ENCODE measurements at places on chromosomes 3 and 15. TPM values are rescaled to one million over a fixed set of nuclear protein-coding genes. Genes with fewer than 3 reads are reported as not detected.
A peak's percentile ranks its signal among the peaks of the same experiment; 100 is the strongest.

- H3K4me3 ChIP-seq, result no peak overlapping the region
- peaks cover 12% of the 10 kb centered on the region for H3K4me1 ChIP-seq
- H3K27ac ChIP-seq, result no peak overlapping the region
- H3K36me3 ChIP-seq, result no peaks in the 10 kb centered on the region
- peaks cover 5% of the 10 kb centered on the region for H3K27me3 ChIP-seq
- no peak for DNase-seq
Measured at GRCh38 chr15:75751891-75752290, 39.2 kb upstream of the CSPG4 start.

- H3K4me1 ChIP-seq, result no peaks in the 10 kb centered on the region
- H3K4me3 ChIP-seq, result no peak overlapping the region
- no peak for DNase-seq
Measured at GRCh38 chr3:23383875-23384274, 180.7 kb downstream of the UBE2E2 start.

- H3K36me3 ChIP-seq, result no peaks in the 10 kb centered on the region
- no peak overlapping the region for H3K27ac ChIP-seq
- H3K27me3 ChIP-seq, result no peaks in the 10 kb centered on the region
- no peak overlapping the region for H3K4me3 ChIP-seq
Measured at GRCh38 chr15:98859149-98859548, 148.4 kb downstream of the PGPEP1L start.

DNA sequence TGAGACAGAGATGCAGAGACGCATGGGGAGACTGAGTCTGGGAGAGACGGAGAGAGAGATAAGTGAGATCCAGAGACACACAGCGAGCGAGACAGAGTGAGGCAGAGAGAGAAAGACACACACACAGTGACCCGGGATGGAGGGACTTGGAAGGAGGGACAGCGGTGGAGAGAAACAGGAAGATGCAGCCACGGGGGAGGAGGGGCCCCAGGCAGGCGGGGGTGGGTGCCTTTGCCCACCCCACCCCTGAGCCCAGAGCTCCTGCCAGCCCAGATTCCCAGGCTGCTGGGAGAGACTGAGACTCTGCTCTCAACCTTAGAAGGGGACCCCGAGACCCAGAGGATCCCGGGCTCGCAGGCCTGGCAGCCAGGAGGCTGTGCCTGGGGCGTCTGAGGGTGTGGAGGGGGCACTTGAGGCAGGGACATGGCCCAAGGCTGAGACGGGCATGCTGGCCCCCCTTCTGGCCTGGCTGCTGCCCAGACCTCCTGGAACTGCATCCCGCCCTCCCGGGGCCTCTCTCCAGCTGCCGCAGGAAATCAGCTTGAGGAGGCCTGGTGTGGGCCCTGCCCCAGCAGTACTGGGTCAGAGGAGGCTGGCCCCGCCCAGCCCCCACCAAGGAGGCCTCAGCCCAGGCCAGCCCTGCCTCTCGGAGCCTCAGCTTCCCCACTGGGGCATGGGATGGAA, 18.1 kb downstream of the H1-8 start:
- H3K27ac ChIP-seq, result no peak overlapping the region
- H3K4me1 ChIP-seq, result peaks cover 2% of the 10 kb centered on the region
- no peaks in the 10 kb centered on the region for H3K27me3 ChIP-seq
- DNase-seq, result no peak

DNA sequence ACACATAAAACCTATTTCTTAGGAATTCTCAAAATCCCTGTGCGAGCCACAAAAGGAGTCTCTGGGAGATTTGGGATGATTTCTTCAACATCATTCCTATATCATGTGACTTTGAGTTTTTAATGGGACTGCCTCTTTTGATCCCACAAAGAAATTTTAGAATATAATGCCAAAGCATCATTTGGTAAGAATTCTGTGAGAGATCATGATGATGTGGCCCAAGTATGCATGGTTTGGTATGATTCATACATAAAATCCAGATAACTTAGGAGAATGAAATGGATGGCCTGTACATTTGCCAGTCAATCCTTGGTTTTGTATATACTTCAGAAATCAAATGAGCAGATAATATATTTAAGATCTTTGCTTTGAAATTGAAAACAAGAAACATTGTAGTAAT, 61.3 kb downstream of the UBE2E2 start:
- no peak for DNase-seq
- no peak overlapping the region for H3K27ac ChIP-seq
- H3K36me3 ChIP-seq, result no peaks in the 10 kb centered on the region

GRCh38 chr3:66128623-66129022, 89.9 kb upstream of the MAGI1 start:
- H3K36me3 ChIP-seq, result no peaks in the 10 kb centered on the region
- H3K27me3 ChIP-seq, result no peaks in the 10 kb centered on the region
- H3K4me1 ChIP-seq, result no peaks in the 10 kb centered on the region
- H3K4me3 ChIP-seq, result no peak overlapping the region

DNA sequence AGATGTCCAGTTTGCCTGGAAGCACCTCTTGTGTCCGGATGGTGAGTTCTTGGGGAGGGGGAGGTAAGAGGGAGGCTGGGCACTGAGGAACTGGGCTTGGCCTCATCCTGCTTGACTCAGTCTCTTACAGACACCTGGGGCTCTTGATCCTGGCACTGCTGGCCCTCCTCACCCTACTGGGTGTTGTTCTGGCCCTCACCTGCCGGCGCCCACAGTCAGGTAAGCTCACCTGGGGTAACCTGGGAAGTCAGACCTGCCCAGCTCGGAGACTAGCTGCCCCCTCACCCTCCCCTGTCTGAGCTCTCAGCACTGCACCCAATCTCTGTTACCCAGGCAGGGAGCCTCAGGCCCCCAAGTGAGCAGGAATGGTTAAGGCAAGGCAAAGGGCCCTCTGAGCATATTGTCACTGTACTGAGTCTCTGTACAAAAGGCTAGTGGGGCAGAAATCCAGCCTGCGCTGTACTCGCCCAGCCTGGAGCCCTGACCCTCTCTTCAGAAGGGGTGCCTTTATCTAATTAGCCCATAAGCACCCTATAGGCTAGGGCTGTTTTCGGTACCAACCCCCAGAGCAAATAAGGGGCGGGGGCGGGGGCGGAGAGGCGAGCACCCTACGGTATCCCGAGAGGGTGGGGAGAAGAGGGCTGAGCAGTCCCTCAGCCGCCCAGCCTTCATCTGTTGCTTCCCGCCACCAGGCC, 2.2 kb upstream of the IL17RC start:
- no peak overlapping the region for H3K27ac ChIP-seq
- H3K27me3 ChIP-seq, result peaks cover 6% of the 10 kb centered on the region
- H3K4me3 ChIP-seq, result peak overlapping the region; percentile 25
- no peaks in the 10 kb centered on the region for H3K36me3 ChIP-seq

DNA sequence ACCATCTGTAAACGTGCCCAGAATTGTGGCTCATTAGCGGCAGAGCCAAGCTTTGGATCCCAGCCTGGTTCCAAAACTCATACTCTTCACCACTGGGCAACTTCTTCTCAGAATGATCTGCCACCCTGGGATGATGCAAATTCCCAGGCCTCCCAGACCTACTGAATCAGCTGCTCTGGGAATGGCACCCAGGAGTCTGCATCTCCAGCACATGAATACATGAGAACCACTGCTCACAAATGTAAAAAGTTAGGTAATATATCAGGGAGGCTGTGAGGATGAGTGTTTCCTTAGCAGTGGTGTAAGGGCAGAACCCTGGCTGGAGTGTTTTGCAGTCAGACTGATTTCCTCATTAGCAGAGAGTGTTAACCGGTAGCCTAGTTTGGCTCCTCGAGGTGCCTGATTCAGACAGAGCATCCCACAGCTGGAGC, 94.2 kb downstream of the LIPC start:
- H3K4me1 ChIP-seq, result peaks cover 6% of the 10 kb centered on the region
- no peak overlapping the region for H3K27ac ChIP-seq
- H3K4me3 ChIP-seq, result no peak overlapping the region
- H3K27me3 ChIP-seq, result peaks cover 4% of the 10 kb centered on the region
- DNase-seq, result no peak

DNA sequence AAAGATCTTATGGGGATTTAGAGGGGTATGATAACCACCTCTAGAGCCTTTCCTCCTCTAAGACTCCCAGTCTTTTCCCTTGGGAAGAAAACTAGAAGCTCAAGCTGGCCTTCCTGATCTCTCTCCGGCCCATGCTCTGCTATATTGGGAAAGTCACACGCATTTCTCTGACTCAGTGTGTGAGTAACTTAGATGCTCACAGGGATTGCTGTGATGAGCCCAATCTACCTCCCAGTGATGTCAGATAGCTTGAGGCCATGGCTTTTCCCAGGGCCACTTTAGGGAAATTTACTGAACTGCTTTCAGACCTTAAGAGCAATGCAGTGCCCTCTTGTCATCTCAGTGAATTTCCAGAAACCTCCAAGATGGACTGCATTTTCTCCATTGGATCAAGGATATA, 8.6 kb upstream of the ST8SIA2 start:
- H3K4me3 ChIP-seq, result no peak overlapping the region
- H3K36me3 ChIP-seq, result no peaks in the 10 kb centered on the region
- H3K27ac ChIP-seq, result no peak overlapping the region
- H3K4me1 ChIP-seq, result no peaks in the 10 kb centered on the region
- H3K27me3 ChIP-seq, result peaks cover 41% of the 10 kb centered on the region
- no peak for DNase-seq

GRCh38 chr15:55990516-55990915, 2.9 kb downstream of the NEDD4 start:
- H3K27me3 ChIP-seq, result peaks cover 13% of the 10 kb centered on the region
- no peak overlapping the region for H3K4me3 ChIP-seq
- H3K36me3 ChIP-seq, result peaks cover 5% of the 10 kb centered on the region

DNA sequence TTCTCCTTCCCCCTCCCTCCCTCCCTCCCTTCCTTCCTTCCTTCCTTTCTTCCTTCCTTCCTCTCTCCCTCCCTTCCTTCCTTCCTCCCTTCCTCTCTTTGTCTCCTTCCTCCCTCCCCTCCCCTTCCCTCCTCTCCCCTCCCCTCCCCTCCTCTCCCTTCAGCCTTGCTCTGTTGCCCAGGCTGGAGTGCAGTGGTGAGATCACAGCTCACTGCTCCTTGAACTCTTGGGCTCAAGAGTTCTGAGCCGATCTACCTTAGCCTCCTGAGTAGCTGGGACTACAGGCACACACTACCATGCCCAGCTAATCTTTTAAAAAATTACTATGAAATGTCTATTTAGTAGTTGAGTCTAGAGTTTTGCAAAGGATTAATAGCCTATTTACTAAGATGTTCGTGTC, 32.2 kb downstream of the SQOR start:
- no peak for DNase-seq
- H3K27me3 ChIP-seq, result no peaks in the 10 kb centered on the region
- no peak overlapping the region for H3K4me3 ChIP-seq
- peak overlapping the region; percentile 9 for H3K27ac ChIP-seq
- H3K4me1 ChIP-seq, result peaks cover 8% of the 10 kb centered on the region
- H3K36me3 ChIP-seq, result peaks cover 50% of the 10 kb centered on the region

DNA sequence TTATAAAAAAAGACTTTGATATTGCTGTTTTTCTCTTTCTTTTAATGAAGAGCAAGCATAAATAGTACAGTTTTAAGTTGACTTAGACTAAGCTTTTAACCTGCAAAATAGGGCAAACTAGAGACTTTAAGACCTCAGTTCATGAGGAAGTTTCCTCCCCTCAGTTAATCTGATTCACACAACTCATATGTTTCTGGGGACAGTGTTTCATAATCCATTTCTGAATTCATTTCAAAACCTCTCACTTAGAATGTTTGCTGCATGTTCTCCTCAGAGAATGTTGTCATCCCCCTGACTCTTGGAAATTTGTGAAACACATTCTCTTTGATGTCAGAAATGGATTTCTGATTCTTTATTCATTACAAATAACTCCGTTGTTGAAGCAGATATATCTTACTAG, 79.3 kb upstream of the SKOR1 start:
- H3K36me3 ChIP-seq, result peaks cover 8% of the 10 kb centered on the region
- peaks cover 45% of the 10 kb centered on the region for H3K4me1 ChIP-seq
- H3K27me3 ChIP-seq, result no peaks in the 10 kb centered on the region
- H3K4me3 ChIP-seq, result no peak overlapping the region
- H3K27ac ChIP-seq, result peak overlapping the region; percentile 20

GRCh38 chr15:93121973-93122910, 33.2 kb upstream of the RGMA start:
- no peaks in the 10 kb centered on the region for H3K36me3 ChIP-seq
- no peak overlapping the region for H3K4me3 ChIP-seq
- DNase-seq, result no peak
- peaks cover 7% of the 10 kb centered on the region for H3K4me1 ChIP-seq

- H3K4me3 ChIP-seq, result peak overlapping the region; percentile 14
- H3K4me1 ChIP-seq, result peaks cover 64% of the 10 kb centered on the region
- H3K27me3 ChIP-seq, result no peaks in the 10 kb centered on the region
- H3K27ac ChIP-seq, result peak overlapping the region; percentile 79
Measured at GRCh38 chr15:50879016-50879617, 29.4 kb upstream of the AP4E1 start.

- peaks cover 12% of the 10 kb centered on the region for H3K4me1 ChIP-seq
- H3K4me3 ChIP-seq, result no peak overlapping the region
- no peaks in the 10 kb centered on the region for H3K36me3 ChIP-seq
- peaks cover 4% of the 10 kb centered on the region for H3K27me3 ChIP-seq
Measured at GRCh38 chr15:33159726-33160453, 34.6 kb downstream of the FMN1 start.

DNA sequence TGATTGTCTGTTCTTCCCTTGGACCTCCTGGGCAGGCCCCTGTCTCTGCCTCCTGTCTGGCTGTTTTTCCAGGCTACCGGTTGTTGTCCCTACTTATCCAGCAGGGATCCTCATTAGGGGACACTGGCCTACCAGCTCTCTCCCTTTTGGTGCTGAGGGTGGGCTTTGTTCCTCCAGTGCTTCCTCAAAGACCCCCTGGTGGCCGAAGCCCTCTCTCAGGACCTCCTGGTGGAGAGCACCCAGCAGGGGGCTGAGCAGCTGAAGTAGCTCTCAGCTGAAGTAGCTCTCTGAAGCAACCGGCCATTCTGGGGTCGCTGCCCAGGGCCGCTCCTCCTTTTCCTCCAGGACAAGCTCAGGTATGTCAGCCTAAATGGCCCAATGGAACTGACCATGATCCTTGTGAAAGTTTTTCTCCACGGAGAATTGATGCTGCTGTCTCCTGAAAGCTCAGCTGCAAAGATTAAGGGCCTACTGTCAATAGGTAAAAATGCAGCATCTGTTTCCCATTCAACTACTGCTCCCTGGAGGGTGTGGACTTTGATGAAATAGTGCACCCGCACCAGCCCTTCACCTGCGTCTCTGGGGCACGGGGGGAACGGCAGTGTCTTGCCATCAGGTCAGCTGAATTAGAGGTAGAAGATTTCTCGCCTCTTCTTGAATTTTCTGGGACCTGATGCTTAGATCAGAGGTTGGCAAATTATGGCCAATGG, 27.6 kb downstream of the ARNT2 start:
- H3K4me3 ChIP-seq, result no peak overlapping the region
- no peaks in the 10 kb centered on the region for H3K36me3 ChIP-seq
- H3K27ac ChIP-seq, result no peak overlapping the region
- H3K4me1 ChIP-seq, result no peaks in the 10 kb centered on the region
- no peak for DNase-seq
- H3K27me3 ChIP-seq, result peaks cover 3% of the 10 kb centered on the region

DNA sequence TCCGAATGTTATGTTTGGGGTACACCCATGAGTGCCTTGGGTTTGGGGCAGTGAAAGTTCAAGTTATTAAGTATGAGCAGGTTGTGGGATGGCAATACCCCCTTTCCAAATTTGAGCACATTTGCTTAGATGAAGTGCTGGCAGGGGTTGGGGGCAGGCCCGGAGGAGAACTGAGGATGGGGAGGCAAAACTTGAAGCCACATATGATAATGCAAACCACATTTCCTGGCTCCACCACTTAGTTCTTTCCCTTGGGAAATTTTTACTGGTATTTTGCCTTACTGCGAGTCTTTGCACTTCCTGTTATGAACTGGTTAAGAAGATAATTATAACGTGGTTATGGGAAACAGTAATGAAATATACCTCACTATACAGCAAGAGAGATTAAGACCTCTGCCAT, 336.0 kb upstream of the ONECUT1 start:
- H3K27ac ChIP-seq, result no peak overlapping the region
- no peaks in the 10 kb centered on the region for H3K27me3 ChIP-seq
- no peaks in the 10 kb centered on the region for H3K4me1 ChIP-seq
- no peak overlapping the region for H3K4me3 ChIP-seq

Gene PRR20G
- not detected for total RNA-seq

Gene B3GALNT1
- 3.0 TPM for total RNA-seq

Gene NPAP1
- not detected for total RNA-seq

Gene CIB2
- total RNA-seq, result 0.55 TPM

Data from activated CD4-positive, alpha-beta T cell treated with anti-CD3 and anti-CD28 coated beads, Interleukin-2, amount 10 ng/mL, durations not matched to agents 7 days and 5 days (primary cell).